ENCODE measurements at places on chromosomes 12 and 14.

DNA sequence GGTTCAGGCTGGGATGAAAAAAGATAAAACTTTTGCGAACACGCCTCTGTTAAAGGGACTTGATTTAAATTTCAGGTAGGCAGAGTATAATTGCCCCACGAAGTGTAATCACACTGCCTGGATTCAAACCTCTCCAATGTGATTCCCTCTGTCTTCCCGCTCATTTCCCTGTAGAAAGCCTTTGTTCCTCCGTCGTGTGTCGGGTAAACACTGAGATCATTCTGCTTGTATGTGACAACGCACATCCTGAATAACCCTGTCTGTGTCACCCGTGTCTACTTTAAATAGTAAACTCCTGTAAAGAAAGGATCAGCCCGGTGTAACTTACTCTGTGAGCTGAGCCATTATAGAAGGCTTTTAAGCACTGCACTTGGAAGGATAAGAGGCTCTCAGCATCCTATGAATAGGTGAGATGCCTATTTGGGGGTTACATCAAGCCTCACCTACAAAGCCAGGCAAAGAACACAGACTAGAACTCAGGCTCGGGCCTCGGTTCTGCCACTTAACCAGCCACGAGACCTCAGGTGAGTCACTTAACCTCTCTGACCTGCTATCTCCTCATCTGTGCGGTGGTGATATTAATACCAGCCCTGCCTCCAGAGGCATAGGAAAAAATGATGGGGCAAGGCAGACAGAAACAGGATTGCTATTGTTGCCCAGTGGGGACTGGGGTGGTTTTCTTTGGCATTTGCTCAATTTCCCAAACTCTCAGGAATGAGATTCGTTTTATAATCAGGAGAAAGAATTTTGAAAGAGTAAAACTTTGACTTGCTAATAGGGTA, 74.2 kb downstream of the RBM19 start:
- no peak for DNase-seq

DNA sequence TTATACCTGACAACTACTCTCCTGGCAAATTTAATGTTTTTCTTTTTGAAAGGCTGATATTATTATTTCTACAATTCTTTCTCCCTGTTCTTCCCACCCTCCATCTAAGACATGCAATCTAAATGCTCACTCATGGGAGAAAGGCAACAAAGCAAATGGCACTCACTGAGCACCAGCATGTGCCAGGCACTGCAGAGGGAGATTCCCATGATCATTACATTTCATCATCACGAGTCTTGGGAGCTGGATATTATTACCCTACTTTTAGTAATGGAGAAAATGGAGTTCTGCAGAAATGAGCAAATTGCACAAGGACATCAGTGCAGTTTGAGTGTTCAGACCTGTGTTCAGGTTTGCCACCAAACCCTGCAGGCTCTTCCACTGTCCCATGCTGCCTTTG, 27.9 kb downstream of the PPM1H start:
- no peak for DNase-seq

- DNase-seq: no peak
Measured at GRCh38 chr14:69133206-69134125, 19.5 kb downstream of the DCAF5 start.

DNA sequence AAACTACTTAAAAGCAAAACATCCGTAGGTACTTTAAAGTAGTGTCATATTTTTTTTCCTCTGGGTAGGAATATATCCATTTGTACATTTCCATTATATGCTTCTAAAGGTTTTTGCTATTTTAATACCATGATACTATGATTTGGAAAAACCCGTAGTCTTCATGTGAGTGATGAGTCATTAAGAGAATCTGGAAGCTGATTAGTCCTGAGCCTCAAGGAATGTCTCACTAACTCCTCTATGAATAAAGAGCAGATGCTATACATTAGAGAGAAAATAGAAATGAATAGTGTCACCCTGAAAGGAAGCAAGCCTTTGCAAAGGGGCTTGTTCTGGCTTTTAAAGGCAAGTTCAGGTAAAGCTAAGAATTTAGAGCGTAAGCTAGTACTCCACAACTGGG, 432.1 kb downstream of the CCDC91 start:
- DNase-seq: no peak

GRCh38 chr14:92521058-92521415, 7.5 kb downstream of the RIN3 start:
- no peak for DNase-seq

- no peak for DNase-seq
Measured at GRCh38 chr14:35420036-35420811, 15.7 kb upstream of the NFKBIA start.

GRCh38 chr14:54674046-54674741, 107.3 kb downstream of the SAMD4A start:
- DNase-seq: no peak

DNA sequence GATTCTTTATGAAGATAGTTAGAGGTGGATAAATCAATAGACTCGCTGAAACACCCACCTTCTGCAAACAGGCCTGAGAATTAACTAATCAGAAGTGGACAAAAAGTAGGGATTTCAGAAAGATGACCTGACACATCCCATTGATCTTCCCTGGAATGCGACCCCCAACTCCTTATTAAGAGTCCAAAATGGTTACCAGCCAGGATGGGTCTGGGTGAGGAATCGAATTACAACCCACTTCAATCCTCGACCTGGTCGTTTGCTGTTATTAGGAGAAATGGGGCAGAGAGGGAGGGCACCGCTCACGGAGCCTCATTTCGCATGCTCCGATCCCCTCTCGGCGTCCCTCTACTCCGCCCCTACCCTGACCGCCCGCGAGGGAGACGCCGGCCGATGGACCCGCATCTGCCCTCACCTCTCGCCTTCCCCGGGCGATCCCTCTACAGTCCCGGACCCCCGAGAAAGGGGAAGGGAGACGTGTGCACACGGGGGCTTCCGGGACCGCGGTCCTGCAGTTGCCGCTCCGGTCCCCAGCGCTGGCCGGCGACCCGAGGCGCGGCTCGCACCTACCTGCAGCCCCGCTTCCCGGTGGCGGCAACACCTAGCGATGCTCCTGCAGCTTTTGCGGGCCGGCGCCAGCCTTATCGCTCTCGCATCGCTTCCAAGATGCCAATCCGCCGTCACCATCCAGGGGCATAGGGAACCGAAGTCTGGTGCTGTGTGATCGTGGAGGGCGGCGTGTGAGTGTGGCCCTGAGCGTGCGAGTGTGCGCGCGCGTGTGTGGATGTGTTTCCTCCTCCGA, 69.3 kb upstream of the USP15 start:
- no peak for DNase-seq

- no peak for DNase-seq
Measured at GRCh38 chr14:88386256-88386794, 868 bp downstream of the SPATA7 start.

- no peak for DNase-seq
Measured at GRCh38 chr14:61418746-61419145, 97.4 kb downstream of the PRKCH start.

GRCh38 chr12:124719231-124719630, 144.4 kb downstream of the SCARB1 start:
- no peak for DNase-seq

DNA sequence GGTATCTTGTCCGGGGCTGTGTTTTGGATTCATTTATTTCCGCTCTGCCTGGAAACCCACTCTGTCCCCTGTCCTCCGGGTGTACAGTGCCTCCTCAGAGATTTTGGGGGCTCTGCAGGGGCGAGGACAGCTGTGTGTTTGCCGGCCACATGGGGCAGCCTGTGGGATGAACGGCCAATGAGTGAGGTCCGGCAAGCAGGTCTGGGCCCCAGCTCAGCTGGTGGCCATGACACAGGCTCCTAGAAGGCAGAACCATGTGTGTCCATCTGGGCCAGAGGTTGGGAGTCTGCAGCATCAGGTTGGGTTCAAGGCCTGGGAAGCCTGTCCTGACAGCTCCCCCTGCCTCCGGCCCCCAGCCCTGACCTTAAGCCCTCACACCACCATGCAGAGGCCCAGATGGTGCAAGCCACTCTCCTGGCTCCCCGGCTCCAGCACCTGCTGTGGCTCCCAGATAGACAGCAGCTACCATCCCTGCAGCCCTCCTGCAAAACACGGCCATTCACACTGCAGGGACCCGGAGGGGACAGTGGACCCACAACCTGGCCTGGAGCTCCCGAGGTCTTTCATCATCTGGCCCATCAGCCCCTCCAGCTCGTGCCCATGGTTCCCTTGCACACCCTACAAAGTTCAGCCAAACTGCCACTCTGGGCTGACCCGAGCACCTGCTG, 220.1 kb upstream of the C14orf180 start:
- no peak for DNase-seq

GRCh38 chr12:75854681-75855309, 176.8 kb downstream of the PHLDA1 start:
- DNase-seq: no peak

DNA sequence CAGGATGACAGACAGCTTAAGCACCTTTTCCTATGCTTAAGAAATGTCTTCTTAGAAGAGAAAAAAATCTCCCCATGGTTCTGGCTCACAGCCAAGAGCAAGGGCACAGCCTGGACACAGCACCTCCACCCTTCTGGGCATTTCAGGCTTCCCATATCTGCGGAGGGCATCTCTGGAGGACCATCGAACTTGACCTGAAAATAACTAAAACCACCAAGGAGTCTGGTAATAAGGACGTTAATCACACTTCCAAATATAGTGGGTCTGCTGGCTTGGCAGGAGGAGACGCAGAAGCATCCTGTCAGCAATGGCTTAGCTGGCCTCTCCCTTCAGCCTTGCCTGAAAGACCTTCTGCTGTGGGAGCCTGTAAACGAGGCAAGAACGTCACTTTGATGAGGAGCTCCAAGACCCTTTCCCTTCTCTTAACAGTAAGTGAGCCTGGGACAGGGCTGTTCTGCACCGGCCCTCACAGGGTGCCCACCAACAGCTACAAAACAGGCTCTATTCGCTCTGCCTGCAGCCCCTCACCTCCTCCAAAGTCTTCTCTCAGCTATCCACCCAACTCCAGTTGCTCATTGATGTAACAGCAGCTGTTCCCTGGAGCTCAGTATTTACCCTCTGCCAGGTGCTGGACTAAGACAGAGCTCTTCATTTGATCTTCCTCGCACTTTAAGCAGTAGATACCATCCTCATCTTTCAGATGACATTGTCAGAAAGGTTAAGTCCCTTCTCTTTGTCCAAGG, 13.2 kb downstream of the SETD3 start:
- no peak for DNase-seq

- DNase-seq: peak; percentile 43
Measured at GRCh38 chr12:54958048-54958658, 26.4 kb downstream of the TESPA1 start.

- no peak for DNase-seq
Measured at GRCh38 chr12:79844693-79845092, 90.2 kb downstream of the PPP1R12A start.

- no peak for DNase-seq
Measured at GRCh38 chr12:20852649-20853048, 42.1 kb downstream of the SLCO1B3 start.

DNA sequence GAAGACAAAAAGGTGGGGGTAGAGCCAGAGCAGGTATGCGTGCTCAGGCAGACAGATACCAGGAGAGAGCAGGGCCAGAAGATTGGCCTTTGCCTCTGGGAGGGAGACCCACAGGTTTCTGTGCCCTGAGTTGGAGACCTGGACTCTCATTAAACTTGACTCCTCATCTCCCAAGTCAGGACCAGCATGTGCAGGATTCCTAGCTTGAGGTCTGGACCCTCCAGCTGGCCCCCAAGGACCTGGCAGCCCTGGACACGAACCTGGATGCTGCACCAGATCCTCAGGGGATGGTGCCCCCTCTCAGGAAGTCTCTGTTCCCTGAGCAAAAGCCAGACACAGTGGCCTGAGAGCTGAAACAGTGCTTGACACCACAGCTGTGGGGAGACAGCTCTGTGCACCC, 10.5 kb upstream of the KRT73 start:
- DNase-seq: no peak

DNA sequence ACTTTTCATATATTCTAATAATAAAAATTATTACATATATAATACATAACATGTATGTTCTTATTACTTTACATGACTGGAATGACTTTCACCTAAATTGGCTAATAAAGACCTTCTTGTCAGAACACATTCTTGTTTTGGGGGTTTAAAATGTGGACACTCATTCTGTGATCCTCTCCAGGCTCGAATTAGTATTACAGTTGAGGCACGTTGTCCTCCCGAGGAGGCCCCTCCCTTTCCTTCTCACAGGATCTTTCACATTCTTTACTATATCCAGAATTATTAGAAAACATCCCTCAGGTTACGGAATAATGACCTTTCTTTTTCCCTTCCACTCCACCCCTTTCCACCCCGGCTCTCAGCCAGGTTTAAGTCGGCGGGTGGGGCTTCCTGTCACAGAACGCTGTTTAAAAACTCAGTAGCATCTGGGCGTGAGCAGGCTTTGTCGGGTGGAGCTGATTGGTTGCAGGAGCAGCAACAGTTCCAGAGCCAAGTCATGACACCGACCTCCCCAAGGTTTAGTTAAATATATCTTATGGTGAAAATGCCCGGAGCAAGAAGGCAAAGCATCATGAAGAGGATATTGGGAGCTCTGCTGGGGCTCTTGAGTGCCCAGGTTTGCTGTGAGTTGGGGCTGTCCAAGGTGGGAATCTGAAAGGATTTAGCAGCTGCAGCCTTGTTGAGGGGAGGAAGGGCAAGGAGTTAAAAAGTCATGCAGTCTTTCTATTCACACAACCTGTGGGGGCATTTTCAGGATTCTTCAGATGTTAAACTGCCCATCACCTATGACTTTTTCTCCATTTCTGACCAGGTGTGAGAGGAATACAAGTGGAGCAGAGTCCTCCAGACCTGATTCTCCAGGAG, 396.7 kb upstream of the OR4E1 start:
- DNase-seq: peak; percentile 31

DNA sequence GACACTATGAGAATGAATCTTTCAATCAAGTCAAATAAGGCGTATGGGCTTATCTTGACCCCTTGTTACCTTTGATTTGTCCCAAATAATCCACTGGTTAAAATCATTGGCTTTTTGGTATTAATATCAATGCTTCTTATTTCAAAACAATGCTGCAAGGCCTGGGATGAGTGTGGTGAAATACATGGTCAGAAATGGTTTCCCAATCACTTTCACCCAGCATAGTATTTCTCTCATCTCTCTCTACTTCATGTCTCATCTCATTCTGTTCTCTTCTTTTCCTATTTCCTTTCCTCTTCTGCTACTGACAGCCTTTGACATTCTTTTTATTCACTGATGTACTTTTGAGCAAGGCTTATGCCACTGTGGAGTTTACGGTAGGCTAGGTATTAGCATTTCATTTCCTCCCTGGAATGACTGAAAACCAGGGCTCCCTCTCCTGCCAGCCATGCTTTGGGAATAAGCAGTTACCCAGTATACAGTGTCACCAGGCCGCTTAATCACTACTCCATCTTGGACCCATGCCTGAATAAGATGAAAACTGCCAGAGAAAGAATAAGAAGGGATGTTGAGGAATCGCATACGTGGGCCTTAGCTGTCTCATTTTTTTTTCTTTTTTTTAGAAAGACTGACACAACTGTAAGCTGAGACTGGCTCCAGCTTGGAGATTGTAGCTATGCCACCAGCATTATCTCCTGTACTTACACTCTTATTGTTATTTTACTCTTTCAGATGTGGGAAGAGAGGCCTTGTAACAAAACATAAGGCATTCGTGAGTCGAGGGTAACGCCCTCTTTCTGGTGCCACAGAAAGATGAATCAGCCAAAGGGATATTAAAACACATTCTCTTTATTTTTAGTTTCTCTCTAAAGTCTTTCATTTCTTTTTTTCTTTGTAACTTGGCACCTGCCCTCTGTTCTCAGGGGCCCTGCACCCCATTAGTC, 53.5 kb downstream of the IGF1 start:
- no peak for DNase-seq

Data from activated CD4-positive, alpha-beta T cell treated with anti-CD3 and anti-CD28 coated beads, Interleukin-2, amount 50 U/mL, for 4 hours (primary cell).